ENCODE measurements at places on chromosomes 2 and 18.

- no peak for DNase-seq
These were observed 61.3 kb downstream of the SMAD4 start for GRCh38 chr18:51091270-51091669.

DNA sequence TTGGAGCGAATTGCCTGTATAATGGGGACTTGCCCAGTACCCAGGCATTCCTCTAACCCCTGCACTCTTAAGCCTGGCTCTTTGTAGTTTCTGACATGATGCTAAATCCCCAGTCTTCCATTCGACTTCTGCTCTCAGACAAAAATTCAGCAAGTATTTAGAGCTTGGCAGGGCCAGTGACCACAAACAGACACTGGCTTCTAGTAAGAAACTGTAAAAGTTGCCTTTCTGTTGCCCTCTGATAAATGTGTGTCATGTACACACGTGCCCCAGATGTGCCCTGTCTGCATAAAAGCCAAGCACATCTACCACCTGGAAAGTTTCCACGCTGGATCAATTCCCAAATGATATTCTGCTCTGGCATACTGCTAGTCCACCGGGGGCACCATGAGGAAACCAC is 18.0 kb downstream of the PAX3 start:
- no peak for DNase-seq

- no peak for DNase-seq
These were observed 20.0 kb downstream of the ZNF521 start for GRCh38 chr18:25332002-25332401.

DNA sequence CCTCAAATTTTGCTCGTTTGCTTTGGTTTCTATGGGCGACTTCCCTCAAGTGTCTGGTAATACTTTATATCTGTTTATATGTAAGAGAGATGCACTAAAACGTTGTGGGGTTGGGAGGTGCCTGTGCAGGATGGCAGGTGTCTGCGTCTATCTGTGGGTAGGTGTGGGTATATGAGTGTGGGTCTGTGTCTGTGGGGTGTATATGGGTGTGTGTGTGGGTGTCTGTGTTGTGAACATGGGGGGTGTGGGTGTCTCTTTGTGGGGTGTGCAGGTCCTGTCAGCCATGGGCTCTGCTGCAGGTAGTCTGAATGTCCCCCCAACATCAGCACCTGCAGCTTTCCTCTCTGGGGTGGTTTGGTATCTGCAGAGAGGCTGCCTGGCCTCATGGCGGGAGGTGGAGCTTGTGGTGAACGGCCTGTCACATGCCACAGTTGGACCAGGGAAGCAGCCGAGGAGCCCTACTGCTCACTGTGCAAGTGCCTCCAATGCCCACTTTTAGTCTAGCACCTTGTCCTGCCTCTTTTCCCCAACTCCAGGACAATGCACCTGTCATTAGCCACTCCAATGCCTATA is 90.3 kb downstream of the LPIN1 start:
- DNase-seq, result no peak

DNA sequence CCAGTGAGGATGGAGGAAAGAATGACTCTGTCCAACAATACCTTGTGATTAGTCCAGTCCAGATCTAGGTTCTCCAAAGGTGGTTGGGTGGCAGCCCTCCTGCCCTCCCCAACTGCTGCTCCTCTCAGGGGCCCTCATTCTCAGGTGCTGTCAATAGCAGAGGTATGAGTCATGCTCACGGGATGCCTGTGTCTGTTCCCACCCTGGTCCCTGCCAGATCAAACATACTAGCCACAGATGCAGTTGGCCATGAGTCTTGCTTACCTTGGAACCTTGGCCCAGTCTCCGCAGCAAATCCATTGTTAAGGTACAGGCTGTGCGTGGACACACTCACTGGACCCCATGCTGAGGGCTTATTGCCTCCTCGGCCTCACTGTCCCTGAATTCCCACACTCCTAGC is 24.9 kb upstream of the RPIA start:
- DNase-seq, result no peak

DNA sequence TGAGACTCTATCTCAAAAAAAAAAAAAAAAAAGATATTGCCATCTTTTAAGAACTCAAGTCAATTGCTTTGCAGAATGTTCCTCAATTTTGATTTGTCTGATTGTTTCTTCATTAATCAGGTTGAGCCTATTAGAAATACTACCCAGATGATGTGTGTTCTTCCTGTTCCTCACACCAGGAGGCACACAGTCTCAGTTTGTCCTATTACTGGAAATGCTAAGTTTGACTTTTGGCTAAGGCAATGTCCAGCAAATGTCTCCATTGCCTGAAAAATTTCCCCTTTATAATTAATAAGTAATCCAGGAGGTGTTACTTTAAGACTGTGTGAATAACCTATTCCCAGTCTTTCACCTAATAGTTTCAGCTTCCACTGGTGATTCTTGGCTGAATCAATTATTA is 28.4 kb downstream of the BOLA3 start:
- peak; percentile 35 for DNase-seq

- DNase-seq, result no peak
These were observed 416.0 kb upstream of the NETO1 start for GRCh38 chr18:73283788-73284187.

All from inflammatory macrophage treated with lipopolysaccharide for 1 hour (primary cell).